ENCODE measurements at places on chromosomes 5 and 9.

DNA sequence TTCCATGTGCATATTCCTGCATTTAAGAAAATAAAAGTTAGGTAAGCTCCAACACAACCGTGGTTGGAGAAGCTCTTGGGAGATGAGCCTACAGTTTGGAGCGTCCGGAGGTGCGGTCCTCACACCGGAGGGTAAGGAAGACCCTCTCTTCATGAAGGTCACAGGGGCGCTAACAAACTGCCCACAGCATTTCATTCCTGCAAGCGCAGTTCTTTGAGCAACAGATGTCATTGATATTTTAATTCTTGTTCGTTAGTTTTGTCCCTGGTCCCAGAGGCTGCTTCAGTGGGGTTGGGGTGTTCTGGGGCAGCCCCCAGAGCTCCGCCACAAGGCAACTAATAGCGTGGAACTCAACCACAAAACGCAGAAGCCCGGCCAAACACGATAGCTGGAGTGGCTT, 376.2 kb downstream of the IRX2 start:
- DNase-seq, result no peak

- DNase-seq, result no peak
Measured at GRCh38 chr5:89981021-89981420, 428.5 kb downstream of the CETN3 start.

DNA sequence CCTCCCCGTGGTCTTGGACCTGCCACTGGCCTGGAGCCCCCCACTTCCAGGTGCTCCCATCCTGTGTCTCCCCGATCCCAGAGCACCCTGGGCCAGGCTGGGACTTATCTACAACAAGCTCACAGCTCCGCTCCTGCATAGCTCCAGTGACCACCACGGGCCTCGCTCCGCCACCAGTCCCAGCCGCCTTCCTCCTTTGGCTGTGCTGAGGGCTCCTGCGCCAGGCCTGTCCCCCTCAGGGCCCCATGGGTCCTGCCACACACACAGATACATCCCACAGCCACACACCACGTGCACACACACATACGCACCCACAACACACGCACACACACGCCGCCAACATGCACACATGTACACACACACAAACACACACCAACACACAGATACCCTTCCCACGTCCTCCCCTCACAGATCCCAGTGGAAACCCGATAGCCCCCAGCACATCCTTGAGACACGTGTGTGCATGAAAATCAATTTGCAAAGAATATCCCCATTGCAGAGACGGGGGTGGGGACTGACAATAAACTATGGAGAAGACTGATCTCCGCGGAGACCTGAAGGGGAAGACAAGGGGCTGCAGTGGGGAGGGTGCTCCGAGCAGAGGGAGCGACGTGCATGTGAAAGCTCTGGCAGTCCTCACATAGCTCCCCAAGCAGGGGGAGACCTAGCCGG, 18.5 kb upstream of the LAMC3 start:
- DNase-seq, result no peak

GRCh38 chr5:73119451-73120157, 771 bp upstream of the TMEM171 start:
- no peak for DNase-seq

- no peak for DNase-seq
Measured at GRCh38 chr9:5720151-5720550, 91.2 kb downstream of the RIC1 start.

DNA sequence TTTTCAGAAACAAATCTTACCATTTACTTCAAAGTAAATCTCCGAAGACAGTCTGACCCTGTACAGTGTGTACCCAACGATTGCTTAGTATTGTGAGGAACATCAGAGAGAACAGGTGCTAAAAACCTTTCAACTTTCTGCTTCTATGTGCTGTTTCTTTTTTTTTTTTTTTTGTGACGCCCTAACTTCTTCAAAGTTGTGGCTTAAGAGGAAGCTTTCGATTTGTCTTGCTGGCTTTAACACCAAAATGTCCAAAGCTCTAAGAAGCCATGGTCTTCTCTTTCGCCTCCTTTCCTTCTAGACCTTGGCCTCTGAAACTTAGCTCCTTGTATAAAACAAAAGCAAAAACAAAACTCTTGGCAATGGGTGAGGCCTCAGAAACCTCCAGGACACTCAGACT, 1.2 kb downstream of the TNFSF8 start:
- DNase-seq, result no peak

GRCh38 chr5:115381911-115382662, 85.6 kb upstream of the CCDC112 start:
- no peak for DNase-seq

DNA sequence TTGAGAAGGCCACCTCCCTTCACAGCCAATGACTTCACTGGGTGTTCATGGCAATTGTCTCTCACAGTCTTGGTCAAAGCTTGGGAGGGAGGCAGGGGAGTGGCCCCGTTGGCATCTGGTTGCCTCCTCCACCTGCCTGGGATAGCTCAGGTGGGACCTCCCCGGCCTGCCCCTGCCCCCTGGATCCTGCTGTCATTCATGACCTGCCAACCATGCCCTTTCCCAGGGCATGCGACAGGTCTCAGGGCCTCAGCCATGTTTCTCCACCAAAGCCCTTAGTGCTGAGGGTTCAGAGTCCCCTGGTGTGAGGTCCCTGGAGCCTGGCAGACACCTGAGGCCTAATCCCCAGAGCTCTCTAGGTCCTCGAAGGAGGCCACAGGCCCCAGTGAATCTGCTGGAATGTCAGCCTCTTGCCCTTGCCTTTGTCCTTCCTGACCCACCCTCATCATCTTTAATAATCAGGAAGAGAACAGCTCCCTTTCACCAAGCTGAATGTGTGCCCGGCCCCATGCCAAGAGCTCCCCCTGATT, 5.6 kb downstream of the DAB2IP start:
- DNase-seq, result no peak

- no peak for DNase-seq
Measured at GRCh38 chr5:124986667-124987066, 240.2 kb upstream of the ZNF608 start.

- no peak for DNase-seq
Measured at GRCh38 chr5:41878173-41878572, 7.9 kb upstream of the OXCT1 start.

- no peak for DNase-seq
Measured at GRCh38 chr9:106421772-106422171, 441.2 kb upstream of the ZNF462 start.

DNA sequence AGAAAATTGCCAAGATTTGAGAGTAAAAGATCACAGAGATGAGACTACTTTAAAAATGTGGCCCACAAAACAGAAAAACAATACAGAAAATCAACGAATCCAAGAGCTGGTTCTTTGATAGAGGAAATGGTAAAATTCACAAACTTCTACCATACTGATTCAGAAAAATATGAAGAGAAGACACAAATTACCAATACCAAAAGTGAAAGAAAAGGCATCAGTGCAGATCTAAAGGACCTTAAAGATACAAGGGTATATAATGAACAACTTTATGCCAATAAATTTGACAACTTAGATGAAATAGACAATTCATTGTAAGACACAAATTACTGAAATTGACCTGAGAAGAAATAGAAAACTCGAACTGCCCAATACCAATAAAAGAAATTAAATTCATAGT, 24.4 kb upstream of the SLC1A1 start:
- DNase-seq, result no peak

DNA sequence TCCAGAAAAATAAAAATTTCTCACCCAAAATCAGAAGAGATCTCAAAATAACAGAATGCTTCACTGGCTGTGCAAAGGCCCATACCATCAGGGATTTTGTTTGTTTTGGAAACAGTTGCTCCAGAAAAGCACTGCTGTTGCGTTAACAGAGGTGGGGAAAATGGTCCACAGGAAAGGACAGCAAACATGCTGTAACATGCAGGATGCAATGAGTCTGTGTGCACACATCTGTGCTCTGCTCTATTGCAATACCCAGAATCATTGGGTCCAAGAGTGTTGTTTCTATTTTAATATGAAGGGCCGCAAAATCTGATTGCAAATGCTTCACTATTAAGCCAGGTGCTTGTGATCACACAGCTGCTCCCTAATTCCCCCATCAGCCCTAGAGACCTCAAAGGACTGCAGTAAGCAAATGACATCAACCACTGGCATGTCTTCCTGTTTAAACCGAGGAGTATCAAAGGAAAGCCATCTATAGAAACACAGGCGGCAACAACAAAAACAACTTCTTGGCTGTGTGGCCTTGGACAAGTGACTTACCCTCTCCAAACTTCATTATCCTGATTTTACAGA, 141.0 kb downstream of the DCP2 start:
- DNase-seq, result no peak

- DNase-seq, result peak; percentile 90
Measured at GRCh38 chr9:128412120-128412790, 8.4 kb upstream of the CERCAM start.
